ENCODE measurements at places on chromosomes 3 and 15.

GRCh38 chr15:75161917-75162414 lies 39.7 kb upstream of the C15orf39 start:
- DNase-seq, result no peak

DNA sequence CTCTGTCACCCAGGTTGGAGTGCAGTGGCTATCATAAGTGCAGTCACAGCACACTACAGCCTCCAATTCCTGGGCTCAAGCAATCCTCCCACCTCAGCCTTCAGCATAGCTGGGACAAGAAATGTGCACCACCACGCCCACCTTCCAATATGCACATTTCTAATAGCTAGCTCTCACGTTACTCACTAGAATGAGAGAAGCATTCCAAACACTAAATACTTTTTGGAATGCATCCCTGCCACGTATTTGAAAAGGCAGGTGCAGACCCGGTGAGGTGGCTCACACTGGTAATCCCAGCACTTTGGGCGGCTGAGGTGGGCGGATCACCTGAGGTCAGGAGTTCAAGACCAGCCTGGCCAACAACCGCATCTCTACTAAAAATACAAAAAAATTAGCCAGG lies 7.6 kb upstream of the TCF12 start:
- no peak for DNase-seq

DNA sequence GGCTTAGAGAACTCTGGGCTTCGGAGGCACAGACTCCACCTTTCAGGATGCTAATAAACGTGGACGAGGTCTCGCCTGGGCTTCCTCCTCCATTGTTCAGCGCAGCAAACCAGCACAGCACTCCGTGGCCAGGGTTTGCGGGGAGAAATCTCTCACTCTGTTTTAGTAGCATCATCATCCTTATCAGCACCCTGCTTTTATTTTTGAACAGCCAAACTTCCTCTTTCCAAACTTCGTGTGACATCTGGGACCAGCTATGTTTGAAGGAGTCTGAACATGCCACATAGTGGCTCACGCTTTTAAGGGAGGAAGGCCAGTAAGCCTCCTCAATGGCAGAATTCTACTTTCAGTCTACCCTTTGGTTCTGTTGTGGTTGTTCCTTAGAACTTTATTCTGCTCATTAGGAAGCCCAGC lies 149.0 kb downstream of the PGPEP1L start:
- DNase-seq, result no peak

DNA sequence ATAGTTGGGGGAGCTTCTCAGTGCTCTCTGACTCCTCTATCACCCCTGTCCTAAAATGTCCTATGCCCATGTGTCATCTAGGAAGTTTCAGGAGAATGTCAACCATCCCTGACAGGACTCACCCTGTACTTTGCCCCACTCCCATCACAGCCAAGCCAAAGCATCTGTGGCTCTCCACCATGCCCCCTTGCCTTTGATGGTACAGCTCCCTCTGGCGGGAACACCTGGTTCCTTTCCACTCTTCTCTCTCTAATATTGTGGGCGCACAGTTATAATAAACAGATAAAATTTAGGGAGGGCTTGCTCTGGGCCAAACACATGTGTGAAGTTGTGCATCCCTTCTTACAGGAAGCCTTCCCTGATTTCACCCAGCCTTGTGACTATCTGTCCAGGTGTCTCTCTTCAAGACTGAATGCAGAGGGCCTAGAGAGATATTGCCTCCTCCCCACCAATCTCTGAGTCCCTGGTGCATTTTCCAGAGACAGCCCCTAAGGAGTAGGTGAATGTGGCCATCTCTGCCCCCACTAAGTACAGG lies 62.8 kb downstream of the ISG20 start:
- DNase-seq, result no peak

DNA sequence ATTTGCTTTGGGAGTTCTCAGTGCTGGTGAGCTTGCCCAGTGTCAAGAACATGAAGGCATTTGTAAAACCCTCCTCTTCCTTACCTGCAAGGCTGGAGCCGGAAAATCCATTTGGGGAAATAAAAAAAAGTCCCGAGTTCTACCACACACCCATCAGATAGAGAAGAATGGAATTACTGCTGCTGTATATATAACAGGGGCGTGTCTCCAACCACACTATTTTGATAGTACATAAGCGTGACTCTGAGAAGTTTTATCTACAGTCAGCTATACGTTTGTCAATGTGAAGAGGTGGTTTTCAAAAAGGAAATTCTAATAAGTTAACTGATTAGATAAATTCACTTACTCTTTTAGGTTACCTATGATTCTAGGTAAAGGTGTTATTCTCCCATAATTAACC lies 1.3 kb upstream of the CPA3 start:
- DNase-seq, result no peak

GRCh38 chr15:73843787-73844186 lies 29.6 kb upstream of the TBC1D21 start:
- DNase-seq, result no peak

DNA sequence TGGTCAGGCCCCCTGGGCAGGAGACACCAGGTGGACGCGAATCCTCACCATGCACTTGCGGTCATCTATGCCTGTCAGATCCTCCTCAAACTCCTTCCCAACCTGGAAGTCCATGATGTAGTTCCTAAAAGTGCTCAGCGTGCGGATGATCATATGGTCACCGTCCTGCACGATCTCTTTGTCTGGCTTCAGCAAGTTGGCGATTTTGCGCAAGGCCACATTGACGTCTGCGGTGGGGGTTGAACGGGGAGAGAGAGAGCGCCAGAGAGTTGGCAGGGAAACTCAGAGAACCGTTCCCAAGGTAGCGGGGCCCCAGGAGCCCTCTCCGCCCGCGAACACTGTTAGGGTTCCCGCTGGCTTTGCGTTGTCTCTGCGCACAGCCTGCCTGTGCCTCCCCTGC lies 809 bp downstream of the RBP1 start:
- no peak for DNase-seq

DNA sequence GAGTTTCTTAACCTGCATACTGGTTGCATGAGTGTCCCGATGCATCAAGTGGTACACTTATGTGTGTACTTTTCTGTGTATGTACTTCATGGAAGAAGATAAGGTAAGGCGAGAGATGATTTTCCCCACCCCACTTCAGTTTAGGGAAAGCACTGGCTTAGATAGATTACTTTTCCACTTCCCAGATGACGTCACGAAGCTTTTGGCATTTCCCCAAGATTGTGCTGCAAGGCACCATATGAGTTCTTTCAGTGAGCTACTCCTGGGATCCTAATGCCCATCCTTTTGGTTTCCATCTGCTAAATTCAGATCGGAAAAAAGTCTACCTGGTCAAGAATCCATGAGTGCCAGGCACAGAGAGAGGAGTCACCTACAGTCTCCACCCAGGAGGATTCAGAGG lies 4.5 kb downstream of the IL17RB start:
- DNase-seq, result no peak

DNA sequence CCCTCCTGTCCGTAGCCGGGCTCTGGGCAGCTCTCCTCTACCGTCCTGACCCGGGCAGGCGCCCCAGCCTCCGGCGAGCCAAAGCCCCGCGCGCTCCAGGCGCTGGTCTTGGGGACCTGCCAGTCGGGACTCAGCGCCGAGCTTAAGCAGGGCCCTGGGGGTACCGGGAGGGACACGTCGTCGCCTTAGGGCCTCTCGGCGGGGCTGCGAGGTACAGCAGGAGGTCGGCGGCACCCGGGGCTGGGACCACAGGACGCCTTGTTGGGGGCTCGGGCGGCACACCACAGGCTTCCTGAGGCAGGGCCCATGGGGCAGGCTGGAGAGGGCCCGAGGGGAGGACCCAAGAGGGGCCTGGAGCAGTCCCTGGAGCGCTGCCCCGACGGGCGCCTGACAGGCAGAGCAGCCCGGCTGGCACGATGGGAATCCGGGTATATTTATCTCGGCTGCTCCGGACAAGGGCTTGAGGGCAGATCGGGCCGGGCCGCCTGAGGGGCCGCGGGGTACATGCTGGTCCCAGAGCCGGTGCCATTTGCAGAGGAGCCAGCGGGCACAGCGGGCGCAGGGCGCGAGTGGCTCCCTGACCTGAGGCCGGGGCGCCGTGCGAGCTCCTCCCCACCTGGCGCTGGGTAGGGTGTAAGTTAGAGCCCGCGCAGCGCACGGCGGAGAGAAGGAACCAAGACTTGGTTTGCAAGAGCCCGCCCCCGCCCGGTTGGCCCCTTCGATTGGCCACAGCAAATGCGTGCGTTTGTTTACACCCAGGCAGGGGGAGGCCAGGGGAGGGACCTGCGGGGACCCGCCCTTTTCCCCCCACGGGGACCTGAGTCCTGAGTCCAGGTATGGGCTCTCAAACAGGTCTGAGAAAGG lies 574 bp downstream of the SLC38A3 start:
- DNase-seq, result no peak

DNA sequence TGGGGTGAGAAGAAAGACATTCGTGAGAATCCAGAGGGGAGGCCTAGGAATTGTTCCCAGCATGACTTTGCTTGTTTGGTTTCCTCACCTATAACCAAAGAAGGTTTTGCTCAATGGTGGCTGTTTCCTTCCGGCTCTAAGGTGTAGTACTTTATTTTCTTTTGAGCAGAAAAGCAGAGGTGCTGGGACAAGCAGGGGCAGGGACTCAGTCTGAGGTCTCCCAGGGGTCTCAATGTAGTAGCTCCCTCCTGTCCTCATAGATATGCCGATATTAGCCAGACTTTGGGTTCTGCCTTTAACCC lies 41.6 kb downstream of the ZBTB38 start:
- DNase-seq, result no peak

GRCh38 chr3:24522146-24522579 lies 27.5 kb upstream of the THRB start:
- no peak for DNase-seq

DNA sequence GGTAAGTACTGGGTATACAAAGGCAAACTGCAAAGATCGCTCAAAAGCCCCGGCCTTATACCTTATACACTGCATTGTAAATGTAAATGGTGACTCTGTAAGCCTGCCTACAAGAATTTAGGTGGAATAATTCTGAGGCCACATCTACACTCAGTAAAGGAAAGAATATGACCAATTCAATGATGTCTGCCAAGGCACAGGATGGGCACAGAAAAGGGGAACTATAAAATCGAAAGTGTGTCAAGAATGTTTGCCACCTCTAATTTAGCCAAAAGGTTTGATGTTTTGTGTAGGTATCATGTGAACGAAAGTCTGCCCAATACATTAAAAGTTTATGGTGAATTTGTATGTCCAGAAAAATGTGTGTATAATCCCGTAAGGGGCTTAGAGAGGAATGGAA lies 96.1 kb downstream of the FOXP1 start:
- DNase-seq, result no peak

GRCh38 chr15:75589071-75589470 lies 10.0 kb upstream of the PTPN9 start:
- DNase-seq, result no peak

GRCh38 chr15:74253211-74253921 lies 17.2 kb downstream of the CCDC33 start:
- no peak for DNase-seq

DNA sequence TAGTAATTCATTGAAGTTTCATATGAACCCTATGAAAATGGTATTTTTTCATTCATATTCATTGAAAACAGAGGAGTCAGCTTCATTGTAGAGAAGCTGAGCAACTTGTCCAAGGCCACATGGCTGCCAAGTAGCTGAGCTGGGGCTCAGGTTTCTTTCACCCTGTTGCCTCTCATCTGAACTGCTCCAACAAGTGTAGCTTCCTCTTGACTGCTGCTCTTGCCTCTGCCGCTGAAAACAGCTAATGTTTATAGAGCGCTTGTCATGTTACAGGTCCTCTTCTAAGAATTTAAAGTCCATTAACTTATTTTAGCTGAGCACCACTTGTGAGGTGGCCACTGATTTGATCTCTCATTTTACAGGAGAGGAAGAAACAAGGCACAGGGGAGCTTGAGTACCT lies 81.1 kb downstream of the PDCD6IP start:
- no peak for DNase-seq

DNA sequence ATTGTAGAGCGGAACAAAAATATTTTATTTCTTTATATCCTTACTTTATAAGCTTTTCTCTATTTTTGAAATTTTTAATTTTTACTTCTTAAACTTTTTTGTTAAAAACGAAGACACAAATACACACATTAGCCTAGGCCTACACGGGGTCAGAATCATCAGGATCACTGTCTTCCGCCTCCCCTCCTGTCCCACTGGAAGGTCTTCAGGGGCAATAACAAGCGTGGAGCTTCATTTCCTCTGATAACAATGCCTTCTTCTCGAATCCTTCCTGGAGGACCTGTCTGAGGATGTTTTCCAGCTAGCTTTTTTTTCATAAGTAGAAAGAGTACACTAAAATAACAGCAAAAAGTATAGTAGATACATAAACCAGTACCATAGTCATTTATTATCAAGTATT lies 77.7 kb upstream of the DGKG start:
- no peak for DNase-seq

DNA sequence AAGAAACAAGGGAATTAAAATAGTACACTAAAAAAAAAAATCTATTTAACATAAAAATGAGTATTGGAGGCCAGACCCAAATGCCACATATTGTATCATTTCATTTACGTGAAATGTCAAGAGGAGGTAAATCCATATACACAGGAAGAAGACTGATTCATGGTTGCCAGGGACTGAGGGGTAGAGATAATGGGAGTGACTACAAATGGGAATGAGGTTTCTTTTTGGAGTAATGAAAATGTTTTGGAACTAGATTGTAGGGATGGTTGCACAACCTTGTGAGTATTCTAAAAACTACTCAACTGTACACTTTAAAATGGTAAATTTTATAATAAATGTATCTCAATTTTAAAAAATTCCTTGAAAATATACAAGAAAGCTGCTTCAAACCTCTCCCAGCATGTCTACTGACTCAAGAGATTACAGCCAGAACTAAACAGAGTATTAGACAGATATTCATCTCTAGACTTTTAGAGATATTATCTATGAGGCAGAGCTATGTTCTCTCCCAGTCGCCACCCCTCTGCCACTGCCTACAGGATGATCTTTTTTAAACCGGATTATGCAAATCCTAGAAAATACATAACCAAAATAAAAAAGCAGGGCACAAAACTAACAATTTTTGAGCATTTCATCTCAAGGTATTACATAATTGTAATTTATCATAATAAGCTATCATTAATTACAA lies 6.2 kb downstream of the HLTF start:
- no peak for DNase-seq

Measured in cerebellum (tissue), 4 donors.